ENCODE measurements at places on chromosomes 4 and X.

- DNase-seq: no peak
Measured at GRCh38 chr4:70360460-70360859, at the start of gene SMR3A. Gene SMR3A, plus strand, starts transcription at chr4:70360760. Its CDS starts 1,356 bp downstream, at chr4:70362116.

- no peak for DNase-seq
Measured at GRCh38 chr4:23268072-23268771, 575.5 kb downstream of the GBA3 start.

DNA sequence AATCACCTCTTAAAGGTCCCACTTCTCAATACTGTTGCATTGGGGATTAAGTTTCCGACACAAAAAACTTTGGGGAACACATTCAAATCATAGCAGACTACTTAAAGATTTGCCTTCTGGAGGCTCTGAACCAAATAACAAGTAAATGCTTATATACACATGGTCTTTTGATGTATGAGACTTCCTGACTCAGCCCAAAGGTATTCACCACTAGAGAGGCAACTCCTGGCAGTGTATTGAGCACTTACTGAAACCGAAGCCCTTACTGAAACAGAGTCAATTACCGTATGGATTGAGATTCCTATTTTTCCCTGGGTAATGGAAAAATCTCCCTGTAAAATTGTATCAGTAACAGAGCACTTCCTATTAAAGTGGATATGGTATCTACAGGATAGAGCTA lies 45.4 kb downstream of the ZCCHC13 start:
- no peak for DNase-seq

GRCh38 chr4:101777431-101777830 lies 13.1 kb upstream of the BANK1 start:
- DNase-seq: no peak

DNA sequence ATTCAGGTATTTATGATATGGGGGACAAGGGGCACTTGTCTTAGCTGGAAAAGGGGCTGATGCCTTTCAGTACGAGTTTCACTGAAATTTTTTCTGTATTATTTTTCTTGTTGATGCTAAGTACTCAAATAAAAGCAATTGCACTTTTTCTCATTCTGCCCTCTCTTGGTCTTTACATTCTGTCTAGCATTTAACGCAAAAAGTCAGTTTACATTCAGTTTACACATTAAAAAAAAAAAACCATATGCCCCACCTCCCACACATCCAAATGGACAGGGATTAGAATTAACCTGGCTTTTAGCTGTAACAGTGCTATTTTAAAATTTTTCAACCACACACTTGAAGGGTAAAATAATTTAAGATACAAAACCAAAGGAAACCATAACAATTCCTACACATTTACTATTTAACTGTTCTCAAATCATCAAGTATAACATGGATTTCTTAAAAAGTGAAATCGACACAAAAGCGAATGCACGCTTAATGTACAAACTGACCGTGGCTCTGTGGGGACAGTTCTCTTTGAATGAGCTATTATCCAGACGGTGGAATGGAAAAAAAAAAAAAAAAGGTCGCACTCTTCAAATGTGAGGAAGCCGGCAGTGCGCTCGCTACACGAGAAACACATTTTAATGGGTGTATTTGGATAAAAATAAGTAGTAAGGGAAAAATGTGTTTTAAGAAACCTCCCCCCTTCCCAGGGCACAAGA lies 1.4 kb downstream of the AMMECR1 start:
- DNase-seq: peak; percentile 16

DNA sequence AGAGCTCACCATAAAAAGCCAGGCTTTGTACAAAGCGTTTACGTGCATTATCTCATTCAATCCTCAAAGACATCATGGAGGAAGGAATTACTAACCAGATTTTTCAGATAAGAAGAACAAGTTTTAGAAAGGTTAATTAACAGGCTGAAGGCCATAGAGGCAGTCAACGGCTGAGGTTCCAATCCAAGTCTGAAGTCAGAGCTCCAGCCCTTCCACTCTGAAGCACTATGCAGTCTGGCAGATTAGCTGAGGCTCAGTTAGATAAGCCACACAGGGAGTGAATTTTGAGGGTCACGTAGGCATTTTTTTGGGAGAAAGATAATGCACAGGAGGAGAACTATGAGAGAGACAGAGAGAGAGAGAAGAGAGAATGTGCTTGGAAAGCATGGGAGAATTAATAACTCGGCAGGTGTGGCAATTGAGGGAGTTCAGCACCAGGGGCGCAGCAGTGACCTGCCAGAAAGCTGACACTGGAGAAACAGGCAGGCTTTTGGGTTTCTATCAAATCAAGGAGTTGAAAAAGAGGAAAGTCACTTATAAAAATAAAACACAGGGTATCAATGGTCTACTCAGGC lies 116.5 kb upstream of the NAP1L5 start:
- DNase-seq: no peak

GRCh38 chr4:3108211-3108610 lies 33.7 kb downstream of the HTT start:
- DNase-seq: no peak

- no peak for DNase-seq
Measured at GRCh38 chr4:82906469-82906868, 5.9 kb downstream of the THAP9 start.

GRCh38 chr4:32477518-32477917 lies 1757.3 kb downstream of the PCDH7 start:
- DNase-seq: no peak

DNA sequence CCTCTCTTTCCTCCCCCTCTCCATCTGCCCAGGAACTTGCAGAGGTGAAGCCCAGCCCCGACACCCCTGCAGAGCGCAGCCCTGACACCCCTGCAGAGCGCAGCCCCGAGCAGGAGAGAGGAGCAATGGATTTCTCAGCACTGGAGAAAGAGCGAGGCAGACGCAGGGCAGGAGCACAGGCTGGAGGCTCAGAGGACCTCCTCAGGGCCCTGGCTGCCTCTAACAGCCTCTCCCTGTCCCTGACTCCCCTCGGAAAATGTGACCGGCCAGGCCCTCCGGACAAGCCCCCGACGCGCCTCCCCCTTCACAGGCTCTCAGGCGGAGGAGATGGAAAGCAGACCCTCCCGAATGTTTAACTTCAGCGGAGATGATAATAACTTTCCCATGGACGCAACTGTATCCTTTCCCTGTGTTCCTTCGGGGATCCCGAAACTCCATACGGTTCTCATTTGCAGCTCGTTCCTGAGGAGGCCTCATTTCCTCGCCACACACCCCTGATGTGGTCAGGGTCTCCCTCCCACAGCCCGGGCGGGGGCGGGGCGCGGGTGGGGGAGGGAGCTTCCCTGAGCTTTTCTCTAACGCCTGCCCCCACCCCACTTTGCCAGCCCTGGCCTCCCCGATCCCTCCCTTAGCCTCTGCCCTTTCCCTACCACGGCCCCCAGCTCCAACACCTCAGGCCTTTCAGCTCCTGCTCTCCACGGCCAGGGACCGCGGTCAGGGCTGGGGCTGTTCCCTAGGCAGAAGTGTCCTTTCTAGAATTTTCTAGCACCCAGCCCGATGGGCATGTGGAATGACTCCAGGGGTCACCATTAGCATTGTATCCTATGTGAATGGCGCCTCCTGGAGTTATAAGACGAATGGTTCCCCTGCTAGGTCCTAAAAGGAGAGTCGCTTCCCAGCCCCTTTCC lies 201.1 kb upstream of the BCOR start:
- DNase-seq: no peak

- no peak for DNase-seq
Measured at GRCh38 chr4:158397781-158398180, 123.9 kb upstream of the RXFP1 start.

- peak; percentile 87 for DNase-seq
Measured at GRCh38 chrX:68685685-68686084, 38.2 kb downstream of the STARD8 start.

GRCh38 chr4:5823542-5824211 lies 69.2 kb downstream of the CRMP1 start:
- DNase-seq: no peak

DNA sequence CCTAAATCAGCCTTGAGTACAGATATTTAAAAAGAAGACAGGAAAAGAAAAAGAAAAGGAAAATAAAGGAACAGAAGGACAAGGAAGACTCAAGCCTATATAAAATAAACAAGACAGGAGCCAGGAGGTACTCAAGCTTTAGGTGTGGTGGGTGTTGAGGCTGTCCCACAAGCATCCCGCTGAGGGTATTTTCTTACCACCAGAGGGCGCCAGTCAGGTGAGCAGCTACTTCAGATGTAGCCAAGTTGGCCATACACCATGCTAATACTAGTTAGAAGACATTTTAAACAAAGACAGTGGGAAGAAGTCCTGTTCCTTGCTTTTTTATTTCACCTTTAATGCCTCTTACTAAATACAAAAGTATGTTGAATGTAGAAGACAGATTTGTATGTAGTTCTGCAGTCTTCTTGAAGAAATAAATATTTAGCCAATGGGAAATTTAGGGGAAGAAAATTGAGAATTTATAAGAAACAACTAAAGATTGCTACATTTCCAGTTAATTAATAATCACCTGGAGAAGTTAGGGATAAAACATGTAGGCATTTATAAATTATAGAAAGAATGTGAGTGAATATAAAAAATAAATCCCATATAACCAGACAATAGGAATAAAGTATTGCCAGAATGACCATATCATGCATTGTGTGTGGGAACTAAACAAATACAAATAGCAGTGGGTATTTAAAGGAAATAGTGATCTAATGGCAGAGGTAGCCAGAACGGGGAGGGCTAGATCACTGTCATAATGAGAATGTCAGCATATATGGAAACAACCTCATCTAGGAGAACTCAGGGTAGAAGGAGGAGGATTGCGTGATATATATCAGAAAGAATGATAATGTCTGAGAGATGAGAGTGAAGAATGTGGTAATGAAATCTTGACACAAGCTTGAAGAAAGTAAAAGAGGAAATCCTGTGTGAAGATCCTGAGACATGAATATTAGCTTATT lies 71.0 kb downstream of the MTHFD2L start:
- peak; percentile 85 for DNase-seq

DNA sequence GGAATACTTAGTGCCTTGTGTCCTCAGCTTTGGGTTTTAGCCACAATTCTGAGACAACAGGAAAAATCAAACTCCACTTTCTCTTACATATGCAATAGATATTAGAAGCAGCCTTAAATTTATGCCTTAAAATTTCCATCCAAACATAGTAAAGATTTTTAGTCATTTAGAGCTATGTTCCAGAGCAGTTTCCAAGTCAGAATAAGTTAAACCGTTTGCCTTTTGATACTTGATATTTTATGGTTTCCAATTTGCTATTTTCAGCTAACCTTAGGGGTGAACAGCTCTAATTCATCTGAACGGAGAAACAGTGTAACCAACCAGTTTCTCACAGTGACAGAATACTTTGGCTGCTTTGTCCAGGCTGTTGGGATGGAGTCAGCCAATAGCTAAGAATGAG lies 125.8 kb upstream of the RXFP1 start:
- DNase-seq: no peak

DNA sequence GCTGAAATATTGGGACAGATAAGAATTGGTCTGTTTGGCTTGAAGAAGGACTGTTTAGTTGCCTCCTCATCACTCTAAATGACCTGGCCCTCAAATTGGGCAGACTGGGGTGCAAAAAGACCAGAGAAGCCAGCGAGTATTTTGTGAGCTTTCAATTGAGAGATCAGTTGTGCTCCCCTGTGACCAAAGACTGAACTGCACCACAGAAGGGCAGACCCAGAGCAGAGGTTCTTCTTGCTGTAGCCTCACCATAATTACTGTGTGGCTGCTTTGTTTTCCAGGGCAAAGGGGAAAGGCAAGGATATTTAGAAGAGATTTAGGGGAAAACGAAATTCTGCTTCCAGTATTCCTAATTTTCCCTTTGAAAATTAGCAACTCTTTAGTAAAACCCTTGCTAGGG lies 104.0 kb upstream of the MBNL3 start:
- no peak for DNase-seq

- DNase-seq: no peak
Measured at GRCh38 chr4:51884606-51885005, 41.7 kb downstream of the DCUN1D4 start.

- peak; percentile 69 for DNase-seq
Measured at GRCh38 chrX:148043271-148043855, 62.2 kb downstream of the FMR1NB start.

DNA sequence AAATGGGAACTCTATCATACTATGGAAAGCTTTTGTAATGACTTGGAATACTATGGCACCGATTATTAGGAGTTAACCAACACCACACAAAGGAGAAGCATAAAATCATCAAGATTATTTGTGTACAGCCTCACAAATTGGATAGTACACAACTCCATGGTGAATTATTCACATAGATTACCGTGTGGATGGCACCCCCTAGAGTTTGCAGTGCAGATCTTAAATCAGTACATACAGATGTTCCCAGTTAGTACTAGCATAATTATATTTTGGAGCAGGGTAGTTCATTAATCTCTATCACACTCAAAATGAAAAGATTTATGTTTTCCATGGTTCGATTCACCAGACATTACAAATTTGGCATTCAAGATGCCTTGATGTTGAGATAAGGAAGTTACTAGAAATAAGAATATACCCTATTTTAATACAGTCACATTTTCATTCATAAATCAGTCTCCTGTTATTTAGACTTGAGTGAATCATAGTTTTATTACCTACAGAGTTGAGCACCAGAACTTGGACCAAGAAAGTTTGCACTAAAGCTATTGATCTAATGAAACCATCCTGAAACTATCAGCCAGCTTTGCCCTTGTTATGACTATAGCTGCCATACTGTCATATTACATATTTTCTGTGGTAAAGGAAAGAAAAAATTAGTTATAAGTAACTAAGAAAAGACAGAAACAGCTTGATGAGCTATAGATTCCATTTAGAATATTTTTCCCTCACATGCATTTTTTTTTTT lies 531.8 kb downstream of the GLUD2 start:
- peak; percentile 18 for DNase-seq

GRCh38 chr4:138686106-138686835 lies 329.3 kb upstream of the NOCT start:
- no peak for DNase-seq

DNA sequence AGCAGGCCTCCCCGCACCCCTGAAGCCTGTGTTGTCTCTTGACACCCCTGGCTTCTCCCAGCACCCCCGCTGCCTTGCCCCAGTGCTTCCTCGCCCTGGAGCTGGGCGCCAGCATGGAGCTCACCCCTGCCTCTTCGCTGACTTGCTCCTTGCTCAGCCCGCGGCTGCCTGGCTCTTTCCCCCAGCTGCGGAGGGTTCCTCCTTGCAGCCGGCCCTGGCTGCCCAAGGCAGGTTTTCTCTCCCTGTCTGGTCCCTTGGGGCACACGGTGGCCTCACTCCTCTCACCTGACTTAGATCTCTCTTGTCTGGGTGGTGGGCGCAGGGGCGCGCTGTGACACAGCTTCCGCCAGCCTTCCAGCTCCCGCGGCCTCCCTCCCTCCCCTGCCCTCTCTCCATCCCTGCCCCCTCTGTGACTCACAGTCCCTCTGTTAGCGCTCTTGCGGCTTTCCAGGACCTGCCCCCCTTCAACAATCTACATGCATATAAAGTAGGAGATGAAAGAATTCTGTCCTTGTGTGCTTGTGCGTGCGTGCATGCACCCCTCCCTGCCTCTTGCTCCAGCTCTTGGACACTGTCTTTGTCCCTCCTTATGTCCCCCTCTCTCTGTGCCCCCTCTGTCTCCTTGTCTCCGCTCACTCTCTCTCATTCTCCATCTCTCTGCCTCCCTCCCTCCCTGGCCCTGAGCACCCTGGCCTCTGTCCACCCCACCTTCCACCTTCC lies 2.2 kb downstream of the PLXNB3 start:
- DNase-seq: peak; percentile 69

Data from suppressor macrophage treated with lipopolysaccharide for 1 hour (primary cell).